Fibroblast of villous mesenchyme (primary cell): ENCODE measurements at places on chromosomes 3 and 15. TPM values are rescaled to one million over a fixed set of nuclear protein-coding genes. Genes with fewer than 3 reads are reported as not detected.

Gene FAM107A
- total RNA-seq = not detected in 2 replicates

Gene GOLGA8R
- total RNA-seq = 1.3 and 1.9 TPM in 2 replicates

Gene TEX9
- total RNA-seq = 2.9 and 3.9 TPM in 2 replicates

Gene LRRC2
- 2.2 and 5.2 TPM in 2 replicates for total RNA-seq

Gene SGO1
- total RNA-seq = 3.9 and 7.8 TPM in 2 replicates

Gene CTXN2
- not detected in 2 replicates for total RNA-seq

Gene PLSCR5
- not detected in 2 replicates for total RNA-seq

DNA sequence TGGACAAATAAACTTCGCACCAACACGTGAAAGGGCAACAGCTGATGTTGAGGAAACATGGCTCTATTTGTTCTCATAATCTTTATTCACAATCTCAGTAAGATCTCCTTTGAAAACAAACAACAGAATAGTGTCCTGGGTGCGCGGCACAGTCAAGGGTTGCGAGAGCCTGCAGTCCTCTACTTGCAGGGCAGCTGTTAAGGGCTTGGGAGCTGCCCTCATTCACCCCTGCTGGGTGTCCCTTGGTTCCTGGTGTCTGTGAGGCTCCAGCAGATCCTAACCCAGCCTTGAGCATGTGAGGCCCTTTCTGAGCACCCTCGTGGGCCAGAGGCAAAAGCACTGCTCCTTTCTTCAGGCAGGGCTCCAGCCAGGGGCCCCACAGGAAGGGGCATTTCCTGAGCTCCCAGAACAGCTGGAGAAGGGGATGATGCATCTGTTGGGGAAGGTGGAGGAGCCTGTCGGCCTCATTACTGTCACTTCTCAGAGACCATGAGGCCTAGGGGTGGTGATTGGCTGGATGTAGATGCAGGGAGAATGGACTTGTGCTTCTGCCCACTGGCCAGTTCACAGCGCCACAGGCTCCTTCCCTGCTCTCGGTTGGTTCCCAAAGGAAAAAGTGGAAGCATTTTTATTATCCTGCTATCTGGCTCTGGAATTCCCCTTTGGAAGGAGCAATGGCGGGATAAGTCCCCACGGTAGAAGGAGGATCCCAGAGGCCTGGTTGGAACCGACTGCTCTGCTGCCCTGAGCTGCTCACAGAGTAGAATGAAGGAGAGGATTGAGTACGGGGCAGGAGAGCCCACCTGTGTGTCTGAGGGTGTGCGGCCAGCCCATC lies 51.9 kb upstream of the KLF13 start:
- peak; percentile 48 for DNase-seq

DNA sequence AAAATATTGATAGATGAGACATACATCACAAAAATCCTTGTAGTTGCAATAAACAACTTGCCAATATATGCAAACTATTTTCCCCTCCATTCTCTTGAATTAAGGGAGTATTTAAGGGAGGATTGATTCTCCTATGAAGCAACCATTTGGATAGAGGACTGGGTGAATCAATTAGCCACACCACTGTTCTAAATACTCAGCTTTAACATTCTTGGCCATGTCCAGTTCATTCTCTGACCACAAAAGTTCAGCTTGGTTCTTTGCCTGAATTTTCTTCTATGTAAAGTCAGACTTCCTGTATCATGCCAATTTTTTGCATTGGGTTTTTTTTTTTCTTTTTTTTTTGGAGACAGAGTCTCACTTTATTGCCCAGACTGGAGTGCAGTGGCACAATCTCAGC lies 15.8 kb upstream of the SEC11A start:
- peak; percentile 30 for DNase-seq

GRCh38 chr3:72272356-72272755 lies 487.4 kb upstream of the PROK2 start:
- no peak for DNase-seq

- no peak for DNase-seq
These were observed 36.8 kb upstream of the CCDC50 start for GRCh38 chr3:191292243-191293015.

- no peak for DNase-seq
These were observed 87.5 kb downstream of the FAM43A start for GRCh38 chr3:194773216-194773615.

DNA sequence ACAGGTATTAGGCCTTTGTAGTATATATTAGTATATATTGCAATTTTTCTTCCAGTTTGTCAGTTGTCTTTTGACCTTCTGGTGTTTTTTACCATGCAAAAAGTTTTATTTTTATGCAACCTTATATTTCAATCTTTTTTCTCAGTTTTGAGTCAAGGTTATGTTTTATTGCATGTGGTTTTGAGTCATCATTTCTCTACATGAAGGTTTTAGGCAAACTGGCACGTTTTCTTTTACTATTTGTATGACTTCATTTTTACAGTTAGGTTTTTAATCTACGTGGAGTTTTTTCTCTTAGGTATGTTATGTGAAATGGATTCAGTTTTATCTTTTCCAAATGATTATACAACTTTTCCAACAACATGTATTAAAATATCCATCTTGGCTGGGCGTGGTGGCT lies 36.8 kb upstream of the TCAIM start:
- no peak for DNase-seq

- DNase-seq = no peak
These were observed 77.8 kb downstream of the B3GNT5 start for GRCh38 chr3:183330881-183331280.

DNA sequence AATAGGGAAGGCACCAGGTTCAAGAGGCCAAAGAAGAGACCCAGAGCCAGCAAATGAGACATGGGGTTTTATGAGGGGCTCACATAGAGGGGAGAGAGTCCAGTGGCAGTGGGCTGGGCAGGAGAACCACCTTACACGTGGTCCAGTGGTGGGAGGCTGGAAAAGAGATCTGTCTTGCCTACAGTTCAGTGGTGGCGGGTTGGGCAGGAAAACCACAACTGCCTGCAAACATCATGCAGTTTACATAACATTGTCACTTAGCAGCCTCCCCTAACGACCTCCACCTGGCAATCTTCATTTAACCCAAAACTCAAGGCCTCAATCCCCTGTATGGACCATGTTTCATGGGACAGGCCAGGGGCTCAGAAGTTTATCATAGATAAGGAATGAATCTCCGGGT lies 29.1 kb downstream of the CRYGS start:
- no peak for DNase-seq

DNA sequence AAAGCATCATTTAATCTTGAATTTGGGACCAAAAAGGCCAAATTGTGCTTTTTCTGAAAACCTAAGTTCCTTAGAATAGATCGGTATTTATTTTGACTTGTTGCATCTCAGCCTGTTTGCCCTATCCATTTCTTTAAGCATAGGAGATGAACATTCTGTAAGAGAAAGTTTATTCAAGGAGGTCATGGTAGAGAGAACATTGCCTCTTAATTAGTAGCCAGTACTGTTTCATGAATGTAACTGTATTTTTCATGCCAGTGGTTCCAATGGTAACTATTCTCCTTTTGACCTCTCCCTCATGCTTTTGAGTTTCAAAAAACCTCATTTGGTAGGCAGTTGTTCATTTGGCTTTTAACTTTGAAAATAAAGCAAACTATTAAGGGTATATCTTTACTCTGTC lies 55.4 kb downstream of the ARMC8 start:
- DNase-seq = no peak

DNA sequence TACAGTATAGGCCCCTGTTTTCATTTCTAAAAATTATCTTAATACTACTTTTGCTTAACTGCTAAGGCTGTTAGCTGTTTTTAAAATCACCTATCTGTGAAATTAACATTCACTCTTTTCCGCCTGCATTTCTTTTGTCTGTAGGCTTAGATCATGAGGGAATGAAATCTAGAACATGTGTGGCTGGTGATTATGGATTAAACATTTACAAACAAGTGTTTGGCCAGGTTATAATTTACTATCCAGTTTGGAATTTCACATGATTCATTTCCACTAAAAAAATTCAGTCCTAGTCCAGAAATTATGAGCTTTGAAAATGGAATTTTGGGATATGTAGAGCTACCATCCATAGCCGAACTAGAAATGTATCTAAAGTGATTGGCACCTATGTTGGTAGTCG lies 39.1 kb downstream of the GOLM2 start:
- DNase-seq = no peak

- no peak for DNase-seq
These were observed 590.4 kb upstream of the DPPA4 start for GRCh38 chr3:109927726-109928125.

DNA sequence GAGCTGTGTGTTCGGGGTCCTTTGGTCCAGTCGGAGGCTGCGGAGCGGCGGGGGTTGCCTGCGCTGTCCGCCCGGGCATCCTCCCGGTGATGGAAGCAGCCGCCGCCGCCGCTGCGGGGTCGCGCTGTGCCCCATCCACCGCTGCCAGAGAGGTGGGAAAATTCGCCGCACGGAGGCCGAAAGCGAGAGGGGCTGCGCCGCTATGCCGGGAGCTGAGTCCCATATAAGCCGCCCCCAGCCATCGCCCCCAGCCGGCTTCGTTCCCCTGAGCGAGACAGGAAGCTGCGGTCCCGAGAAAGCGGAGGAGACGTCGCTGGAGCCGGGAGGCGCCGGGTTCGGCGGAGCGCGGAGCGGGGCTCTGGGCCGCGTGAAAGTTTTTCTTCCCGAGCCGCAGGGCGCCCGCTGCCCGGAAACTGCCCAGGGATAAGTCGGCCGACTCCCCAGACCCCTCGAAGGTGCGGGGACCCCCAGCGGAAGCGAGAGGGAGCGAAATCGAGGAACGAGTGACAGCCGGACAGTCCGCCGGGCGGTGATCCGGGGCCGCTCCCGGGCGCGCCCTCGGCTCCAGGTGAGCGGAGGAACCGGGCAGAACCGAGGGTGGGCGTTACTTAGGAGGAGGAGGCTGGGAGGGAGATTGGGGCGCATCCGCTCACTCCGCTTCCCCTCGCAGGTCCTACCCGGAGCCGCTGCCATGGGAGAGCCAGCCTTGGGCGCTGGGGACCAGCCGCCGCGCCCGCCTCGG lies 574 bp downstream of the CHST2 start:
- DNase-seq = no peak

GRCh38 chr3:126849768-126850167 lies 133.1 kb upstream of the PLXNA1 start:
- no peak for DNase-seq

GRCh38 chr3:73624821-73625665 lies at the start of gene PDZRN3:
PDZRN3 (minus strand) TSS chr3:73624941.
- DNase-seq = peak; percentile 75

DNA sequence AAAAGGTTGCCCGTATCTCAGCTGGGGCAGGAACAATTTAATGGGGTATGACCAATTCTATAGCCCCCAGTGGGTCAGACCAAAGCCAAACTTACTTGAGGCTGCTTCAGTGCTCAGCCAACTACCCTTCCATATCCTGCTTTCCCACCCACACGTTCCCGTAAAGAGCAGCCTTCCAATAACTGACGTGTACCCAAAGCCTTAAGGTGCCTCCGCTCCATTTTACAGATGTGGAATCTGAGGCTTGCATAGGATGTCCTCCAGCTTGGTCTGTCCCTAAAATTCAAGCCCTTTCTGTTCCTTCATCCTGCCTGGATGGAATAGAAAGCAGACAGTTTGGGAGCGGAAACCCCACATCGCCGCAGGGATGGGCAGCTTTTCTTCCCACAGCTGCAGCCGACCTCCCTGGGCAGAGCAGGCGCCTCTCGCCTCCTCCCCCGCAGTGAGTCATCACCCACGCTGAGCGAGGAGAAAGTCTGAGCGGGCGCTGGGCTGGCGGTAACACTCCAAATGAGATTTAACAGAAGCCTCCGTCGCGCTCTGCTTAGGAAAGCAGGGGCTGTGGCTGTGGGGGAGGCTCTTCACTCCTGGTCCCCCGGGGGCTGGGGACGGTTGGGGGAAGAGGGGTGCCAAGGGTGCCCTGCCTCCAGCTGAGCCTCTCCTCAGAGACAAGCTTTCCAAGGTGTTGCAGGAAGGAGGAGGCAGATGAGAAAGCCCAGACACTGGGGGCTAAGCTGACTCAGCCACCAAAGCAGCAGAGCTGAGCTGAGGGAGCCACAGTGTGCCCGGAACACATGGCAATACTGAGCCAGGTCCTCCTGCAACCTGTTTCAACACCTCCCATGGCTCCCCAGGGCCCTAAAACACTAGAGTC lies 57.8 kb upstream of the HRH1 start:
- DNase-seq = peak; percentile 94
